ENCODE measurements at places on chromosomes 12 and 14.

DNA sequence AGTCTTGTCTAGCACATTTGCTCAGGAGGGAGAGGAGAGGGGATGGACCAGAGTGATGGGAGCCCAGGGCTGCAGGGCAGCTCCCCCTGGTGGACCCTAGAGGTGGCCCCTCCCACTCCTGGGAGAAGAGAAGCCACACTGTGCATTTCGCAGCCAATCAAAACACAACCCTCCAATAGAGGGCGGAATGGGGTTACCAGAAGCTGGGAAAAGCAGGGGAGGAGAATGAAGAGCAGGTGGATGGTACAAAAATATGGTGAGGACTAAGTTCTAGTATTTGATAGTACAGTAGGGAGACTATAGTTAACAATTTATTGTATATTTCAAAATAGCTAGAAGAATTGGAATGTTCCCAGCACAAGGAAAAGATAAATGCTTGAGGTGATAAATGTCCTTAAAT lies 23.6 kb downstream of the VASH1 start:
- DNase-seq = no peak

DNA sequence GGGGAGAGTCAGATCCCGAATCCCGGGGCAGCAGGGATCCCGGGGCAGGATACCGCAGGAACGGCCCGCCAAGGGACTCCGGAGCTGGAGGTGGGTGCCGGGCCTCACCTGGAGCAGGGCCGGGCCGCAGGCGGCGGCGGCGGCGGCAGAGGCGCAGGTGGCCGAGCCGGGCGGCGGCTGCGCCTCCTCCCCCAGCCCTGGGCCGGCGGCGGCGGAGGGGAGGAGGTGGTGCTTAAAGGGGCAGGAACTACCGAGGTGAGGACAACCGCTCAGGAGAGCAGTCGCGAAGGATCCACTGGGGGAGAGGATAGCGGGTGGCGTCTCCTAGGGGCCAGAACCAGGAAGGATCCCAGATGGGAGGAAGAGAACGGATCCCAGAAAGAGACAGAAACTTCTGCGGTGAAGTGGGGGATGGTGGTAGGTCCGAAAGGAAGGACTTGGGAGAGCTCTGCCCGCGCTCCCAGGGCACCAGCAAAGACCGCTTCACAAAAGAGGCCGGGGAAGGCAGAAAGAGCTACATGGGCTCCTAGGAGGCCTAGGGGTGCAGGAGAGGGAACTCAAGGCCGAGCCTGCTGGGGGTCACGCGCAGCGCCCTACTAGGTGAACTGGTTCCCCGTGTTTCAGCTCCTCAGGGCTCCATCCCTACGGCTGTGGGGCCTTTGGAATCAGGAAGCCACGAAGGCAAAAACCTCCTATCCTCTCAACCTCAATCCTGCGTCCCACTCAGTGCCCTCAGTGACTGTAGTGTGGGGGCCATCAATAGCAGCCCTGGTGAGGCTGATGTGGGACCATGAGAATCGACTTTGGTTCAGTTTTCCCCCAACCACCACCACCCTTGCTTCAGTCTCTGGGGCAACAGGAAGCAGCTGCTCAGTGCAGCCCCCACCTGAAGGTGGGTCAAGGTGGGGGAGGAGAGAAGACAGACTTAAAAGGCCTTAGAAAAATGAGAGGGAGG lies 5.0 kb upstream of the BAZ2A start:
- DNase-seq = peak; percentile 41

- DNase-seq = no peak
Measured at GRCh38 chr14:68695326-68695768, 97.5 kb downstream of the ZFP36L1 start.

DNA sequence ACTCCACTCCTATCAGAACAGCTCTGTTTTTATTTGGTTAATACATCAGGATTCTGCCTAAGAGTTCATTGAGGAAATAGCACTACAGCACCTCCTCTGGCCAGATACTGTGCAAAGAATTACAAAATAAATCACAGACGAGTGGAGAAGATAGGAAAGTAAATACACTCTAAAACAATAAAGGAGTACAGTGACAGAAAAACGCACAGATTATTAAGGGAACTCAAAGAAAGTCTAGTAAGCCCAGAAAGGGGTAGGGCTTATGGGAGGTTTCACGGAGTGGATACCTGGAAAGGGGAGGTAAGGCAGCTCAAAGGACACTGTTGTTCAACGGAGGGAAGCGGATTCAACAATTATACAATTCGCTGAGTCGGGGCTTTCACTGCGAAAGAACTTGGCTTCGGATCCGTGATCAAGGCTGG lies 5.5 kb downstream of the OR10AD1 start:
- DNase-seq = no peak

GRCh38 chr12:40551466-40551865 lies 140.8 kb upstream of the CNTN1 start:
- DNase-seq = no peak

DNA sequence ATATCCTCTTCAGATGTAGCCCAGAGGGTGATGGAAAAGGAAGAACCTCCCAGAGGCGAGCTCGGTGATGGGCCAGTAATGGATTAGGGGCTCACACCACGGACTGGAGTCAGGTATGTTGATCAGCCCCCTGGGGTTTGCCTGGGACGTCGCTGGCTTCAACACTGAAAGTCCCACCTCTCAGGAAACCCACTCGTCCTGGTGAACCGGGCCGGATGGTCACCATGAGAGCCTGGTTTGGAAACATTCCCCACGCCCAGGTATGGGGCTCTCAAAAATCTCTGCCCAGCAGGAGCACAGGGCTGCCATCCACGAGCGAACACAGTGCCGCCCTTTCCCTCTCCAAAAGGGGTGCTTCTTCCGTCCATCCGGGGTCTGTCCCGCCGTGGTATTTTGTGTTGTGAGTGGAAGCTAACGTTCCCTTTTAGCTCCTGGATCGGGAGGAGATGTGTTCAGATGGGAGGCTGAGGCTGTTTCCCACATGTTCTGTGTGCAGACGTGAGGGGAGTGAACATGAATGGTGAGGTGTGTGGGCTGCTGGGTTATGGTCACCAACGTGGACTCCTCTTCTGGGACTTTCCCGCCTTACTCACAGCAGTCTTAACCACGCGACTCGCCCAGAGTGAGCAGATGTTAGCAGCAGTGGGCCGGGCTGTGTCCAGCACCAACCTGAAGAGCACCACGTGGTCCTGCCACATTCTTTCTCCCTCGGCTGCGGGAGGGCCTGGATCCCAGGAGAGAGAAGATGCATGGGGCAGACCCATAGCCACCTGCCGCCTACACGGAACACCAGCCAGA lies 139.2 kb downstream of the KIF26A start:
- no peak for DNase-seq

DNA sequence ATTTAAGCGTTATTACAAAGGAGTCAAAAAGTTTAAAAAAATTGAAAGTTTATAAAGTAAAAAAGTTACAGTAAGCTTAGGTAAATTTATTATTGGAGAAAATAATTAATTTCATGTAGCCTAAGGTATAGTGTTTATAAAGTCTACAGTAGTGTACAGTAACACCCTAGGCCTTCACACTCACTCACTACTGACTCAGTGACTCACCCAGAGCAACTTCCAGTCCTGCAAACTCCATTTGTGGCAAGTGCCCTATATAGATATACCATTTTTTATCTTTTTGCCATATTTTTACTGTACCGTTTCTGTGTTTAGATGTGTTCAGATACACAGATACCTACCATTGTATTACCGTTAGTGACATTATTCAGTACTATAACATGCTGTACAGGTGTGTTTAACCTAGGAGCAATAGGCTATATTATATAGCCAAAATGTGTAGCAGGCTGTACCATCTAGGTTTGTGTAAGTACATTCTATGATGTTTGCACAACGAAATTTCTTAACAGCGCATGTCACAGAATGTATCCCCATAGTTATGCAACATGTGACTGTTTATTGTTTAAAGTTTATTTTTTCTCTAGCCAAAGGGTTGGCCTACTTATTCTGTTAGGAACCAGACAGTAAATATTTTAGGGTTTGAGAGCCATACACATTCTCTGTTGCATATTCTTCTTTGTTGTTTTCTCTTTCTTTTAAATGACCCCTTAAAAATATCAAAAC lies 155.5 kb downstream of the PCNX1 start:
- no peak for DNase-seq

DNA sequence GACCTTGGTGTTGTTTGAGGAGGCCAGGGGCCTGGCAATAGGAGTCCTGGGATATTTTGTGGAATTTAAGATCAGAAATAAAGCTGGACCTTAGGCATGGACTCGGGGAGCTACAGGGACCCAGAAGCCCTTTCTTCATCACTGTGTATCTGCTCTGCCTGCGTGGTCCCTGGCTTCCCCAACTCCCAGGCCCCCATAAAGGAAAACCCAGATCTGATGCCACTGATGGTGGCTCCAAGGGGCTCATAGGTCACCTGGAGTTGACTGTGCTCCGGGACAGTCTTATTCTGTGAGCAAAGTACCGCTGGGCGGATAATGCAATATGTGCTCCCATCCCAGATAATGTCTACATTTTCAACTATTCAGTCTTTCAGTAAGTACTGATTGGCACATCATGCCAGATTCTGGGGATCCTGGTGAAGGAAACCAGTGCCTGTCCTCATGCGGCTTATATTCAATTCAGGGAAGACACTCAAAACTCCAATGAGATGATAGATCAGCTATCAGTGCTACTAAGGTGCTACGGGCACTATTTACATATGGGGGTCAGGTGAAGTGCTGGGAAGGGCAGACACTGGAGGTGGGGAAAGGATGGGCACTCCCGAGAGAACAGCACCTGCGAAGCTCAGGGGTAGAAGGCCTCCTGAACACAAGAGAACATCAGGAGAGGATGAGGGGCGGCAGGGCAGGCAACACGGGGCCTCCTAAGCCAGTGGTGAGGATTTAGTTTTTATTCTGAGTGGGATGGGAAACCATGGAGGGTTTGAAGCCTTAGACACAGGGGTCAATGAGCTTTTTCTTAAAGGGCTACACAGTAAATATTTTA lies 5.5 kb upstream of the SELPLG start:
- DNase-seq = no peak

DNA sequence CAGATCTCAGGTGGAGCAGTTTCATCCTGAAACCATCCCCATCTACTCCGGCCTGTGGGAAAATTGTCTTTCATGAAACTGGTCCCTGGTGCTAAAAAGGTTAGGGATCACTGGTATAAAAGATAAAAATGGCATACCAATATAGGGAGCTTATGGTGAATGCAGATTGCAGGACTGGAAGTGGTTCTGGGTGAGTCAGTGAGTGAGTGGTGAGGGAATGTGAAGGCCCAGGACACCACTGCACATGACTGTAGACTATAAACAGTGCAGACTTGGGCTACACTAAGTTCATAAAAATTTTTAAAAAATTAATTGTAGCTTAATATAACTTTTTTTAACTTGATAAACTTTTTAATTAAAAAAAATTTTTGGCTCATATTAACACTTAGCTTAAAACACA lies 67.0 kb upstream of the RD3L start:
- no peak for DNase-seq

DNA sequence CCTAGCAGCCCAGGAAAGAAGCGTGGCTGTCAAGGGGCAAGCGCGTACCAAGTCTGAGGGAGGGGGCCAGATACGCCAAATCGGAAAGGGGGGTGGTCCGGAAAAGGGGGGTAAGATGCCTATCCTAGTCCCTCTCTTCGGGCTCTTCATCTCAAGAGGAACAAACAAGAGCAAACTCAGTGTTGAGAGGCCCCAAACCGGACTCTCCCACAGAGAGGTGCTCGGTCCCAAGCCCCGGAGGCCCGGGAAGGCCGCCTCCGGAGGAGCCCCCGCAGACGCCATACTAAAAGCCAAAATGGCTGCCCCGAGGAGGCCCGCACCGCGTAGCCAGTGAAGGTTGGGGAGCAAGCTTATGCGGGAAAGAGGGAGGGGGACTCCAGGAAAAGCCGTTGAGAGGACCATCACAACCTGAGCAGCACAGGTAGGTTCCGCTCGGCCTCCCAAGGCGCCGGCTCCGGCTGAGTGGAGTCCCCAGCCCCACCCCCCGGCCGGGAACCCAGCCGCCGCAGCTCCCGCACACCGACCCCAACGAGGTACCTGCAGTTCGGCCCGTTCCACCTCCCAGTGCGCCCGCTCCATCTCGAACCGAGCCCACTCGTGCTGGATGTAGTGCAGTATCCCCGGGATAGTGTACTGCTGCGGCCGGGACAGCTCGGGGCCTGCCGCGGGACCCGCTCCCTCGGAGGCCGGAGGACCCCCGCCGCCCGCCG lies at the start of gene AP4S1:
AP4S1 (plus strand) TSS at position 283 of the 710 bp plus-strand sequence. CDS start 40,548 bp downstream, outside the sequence.
- peak; percentile 13 for DNase-seq

- no peak for DNase-seq
Measured at GRCh38 chr12:20528208-20528607, 159.9 kb downstream of the PDE3A start.

- DNase-seq = no peak
Measured at GRCh38 chr14:49619730-49620129, 696 bp downstream of the RPL36AL start.

GRCh38 chr12:115451780-115452736 lies 768.1 kb upstream of the TBX3 start:
- no peak for DNase-seq

- no peak for DNase-seq
Measured at GRCh38 chr12:112535637-112536366, 117.1 kb downstream of the PTPN11 start.

- DNase-seq = peak; percentile 49
Measured at GRCh38 chr12:122951979-122952892, 14.0 kb downstream of the ABCB9 start.

DNA sequence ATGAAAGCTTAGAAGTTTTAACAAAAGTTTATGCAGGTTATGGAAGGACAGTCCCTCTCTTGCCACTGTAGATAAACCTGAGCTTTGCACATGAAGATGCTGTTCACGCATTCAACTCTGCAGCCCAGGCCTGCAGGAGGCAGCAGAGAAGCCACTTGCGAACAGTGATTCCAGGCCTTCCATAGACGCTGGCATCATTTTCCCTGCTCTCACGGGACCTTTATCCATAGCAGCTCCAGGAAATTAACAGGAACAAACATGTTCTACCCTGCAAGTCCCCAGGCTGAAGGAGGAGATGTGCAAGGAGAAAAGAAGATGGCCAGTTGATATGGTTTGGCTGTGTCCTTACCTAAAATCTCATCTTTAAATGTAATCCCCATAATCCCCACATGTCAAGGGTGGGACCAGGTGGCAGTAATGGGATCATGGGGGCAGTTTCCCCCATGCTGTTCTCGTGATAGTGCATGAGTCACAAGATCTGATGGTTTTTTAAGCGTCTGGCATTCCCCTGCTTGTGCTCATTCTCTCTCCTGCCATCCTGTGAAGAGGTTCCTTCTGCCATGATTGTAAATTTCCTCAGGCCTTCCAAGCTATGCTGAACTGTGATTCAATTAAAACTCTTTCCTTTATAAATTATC lies 2.0 kb downstream of the ERP27 start:
- no peak for DNase-seq

DNA sequence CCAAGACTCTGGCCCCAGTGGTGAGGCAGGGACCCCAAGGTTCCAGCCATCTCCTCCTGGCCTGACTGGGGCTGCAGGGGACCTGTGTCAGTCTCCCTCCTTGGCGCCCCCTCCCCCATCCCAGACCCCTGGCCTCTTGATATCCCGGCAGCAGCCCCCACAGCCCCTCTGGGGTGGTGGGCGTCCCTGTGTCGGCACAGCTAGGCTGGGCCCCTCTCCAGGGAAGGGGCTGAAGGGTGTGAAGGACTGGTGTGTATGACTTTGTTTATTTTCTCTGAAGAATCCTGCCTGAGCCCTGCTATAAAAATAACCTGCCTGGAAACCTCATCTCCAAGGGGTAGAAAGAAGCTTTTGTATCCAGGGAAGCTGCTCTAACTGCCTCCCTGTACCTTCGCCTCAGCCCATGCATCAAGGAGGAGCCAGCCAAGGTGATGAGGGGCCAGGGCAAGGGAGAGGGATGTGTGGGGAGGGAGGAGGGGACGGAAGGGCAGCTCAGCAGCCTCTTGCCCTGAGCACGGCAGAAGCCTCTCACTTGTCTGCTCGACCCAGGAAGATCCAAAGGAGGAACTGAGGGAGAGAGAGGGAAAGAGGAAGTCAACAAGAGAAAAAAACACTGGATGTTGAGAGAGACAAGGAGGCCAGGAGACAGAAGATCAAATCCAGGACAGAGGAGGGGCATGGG lies 25.4 kb upstream of the COL2A1 start:
- DNase-seq = no peak

All from stimulated activated CD8-positive, alpha-beta memory T cell treated with anti-CD3 and anti-CD28 coated beads, Interleukin-7, amount 100 ng/mL, for 1 hour (primary cell).